Cerebellar cortex (tissue), 1 donor: ENCODE measurements at places on chromosomes 5 and 9.

- DNase-seq: peak; percentile 10
Observed at GRCh38 chr5:158380661-158381060, 521.7 kb upstream of the CLINT1 start.

- no peak for DNase-seq
Observed at GRCh38 chr5:60685700-60686099, 14.3 kb downstream of the DEPDC1B start.

DNA sequence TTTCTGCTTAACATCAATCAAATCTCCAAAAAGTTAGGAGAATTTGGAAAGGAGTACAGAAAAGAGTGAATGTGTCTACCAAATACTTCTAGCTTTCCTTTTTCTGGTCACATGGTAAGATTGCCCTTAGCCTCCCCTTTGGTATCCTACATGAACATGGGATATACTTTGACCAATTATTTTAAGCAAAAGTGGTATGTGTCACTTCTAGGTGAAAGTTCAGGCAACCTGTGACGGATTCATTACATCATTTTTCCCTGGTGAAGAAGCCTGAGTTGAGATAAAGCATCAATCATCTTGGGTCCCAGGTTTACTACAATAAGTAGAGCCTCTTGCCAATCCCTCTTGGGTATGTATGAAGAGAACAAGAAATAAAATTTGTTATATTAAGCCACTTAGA lies 419.2 kb downstream of the PDE4D start:
- DNase-seq: no peak

DNA sequence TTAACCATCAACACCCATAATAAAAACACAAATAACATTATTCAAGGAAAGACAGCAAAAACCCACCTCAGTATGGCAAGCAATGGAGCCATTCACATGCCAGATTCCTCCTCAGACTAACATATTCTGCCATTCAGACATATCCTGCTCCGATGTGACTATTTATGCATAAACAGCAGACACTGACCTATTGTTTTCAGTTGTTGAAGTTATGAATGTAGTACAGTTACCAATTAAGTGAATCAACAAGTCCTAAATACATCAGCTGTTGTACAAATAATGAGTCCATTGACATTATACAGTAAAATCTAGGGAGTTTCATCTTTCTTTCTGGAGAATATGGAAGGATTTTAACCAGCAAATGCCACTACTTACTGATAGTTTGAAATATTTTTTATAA lies 131.7 kb downstream of the DENND1A start:
- DNase-seq: no peak

DNA sequence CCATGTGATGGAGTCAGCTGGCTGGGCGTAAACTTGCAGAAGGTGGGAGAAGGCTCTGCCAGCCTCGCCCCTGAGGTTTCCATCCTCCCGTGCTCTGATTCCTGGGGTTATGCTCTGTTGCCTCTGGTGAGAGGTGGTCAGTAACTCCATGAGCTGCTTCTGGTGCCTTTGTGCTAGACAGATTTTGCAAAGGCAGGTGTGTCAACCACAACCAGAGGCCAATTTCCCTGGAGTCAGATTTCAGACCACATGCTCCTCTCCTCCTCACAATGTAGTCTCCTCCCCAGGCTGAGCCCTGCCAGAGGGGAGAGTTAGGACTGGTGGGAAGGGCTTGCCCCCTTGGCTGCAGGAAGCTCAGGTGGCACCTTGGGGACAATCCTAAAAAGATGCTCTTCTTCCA lies 38.8 kb upstream of the TENT4A start:
- no peak for DNase-seq

- no peak for DNase-seq
Observed at GRCh38 chr5:73827106-73827450, 201.1 kb downstream of the ARHGEF28 start.

DNA sequence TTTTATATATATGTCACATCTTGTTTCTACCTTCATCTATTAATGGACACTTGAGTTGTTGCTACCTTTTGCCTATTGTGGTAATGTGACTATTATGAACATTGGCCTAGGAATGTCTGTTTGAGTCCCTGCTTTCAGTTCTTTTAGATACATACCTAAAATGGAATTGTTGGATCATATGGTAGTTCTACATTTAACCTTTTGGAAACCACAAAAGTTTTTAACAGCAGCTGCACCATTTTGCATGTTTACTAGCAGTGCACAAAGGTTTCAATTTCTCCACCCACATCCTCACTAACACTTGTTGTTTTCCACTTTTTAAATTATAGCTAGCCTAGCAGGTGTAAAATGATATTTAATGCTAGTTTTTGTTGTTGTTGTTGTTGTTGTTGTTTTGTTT lies 88.4 kb downstream of the GALNT10 start:
- DNase-seq: no peak

DNA sequence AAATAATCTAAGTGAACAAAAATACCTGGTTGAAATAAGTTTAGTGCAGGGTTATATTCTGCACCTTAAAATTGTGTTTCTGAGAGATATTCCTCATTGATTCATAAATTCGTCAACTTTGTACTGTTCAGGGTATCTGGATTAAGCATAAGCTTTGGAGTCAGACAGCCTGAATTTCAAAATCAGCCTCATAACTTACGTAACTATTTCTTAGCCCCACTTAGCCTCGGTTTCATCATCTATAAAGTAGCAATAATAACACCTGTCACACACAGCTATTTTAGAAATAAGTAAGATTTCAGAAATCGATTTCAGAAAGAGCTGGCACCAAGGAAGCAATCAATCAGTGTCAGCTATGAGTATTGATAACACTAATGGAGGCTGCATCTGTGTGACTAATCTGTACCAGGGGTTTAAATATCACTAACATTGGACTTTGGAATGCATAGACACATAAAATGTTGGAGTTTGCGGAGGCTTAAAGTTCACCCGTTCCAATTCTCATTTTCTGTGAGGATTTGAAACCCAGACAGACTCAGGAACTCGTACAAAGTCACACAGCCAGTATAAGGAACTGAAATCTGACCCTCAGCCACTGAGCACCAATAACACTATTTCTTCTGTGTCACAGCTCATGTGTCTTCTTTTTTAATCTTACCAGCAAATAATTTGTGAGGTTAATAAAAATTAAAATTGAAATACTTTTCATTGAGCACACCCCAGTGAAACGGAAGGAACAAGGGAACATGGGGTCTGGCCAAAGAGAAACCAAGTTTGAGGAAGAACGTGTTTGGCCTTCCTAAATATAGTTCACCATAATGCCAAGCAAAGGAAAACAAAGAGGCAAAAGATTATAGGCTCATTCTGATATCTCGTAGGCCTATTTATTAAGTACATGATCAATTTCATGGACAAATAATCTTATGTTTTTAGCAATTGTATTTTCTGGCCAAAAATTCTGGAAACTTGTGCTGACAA lies 194.4 kb upstream of the PTGER4 start:
- no peak for DNase-seq

- DNase-seq: no peak
Observed at GRCh38 chr5:96117771-96118651, 156.4 kb upstream of the ELL2 start.

- no peak for DNase-seq
Observed at GRCh38 chr9:122656378-122656777, 1.0 kb downstream of the OR1B1 start.

GRCh38 chr5:96893342-96893741 lies 17.0 kb downstream of the ERAP2 start:
- DNase-seq: no peak

- DNase-seq: no peak
Observed at GRCh38 chr5:135211083-135211790, 177.2 kb upstream of the PITX1 start.
